NCI-H1105 (cell line): ENCODE measurements at places on chromosomes 16 and 17.

- DNase-seq: no peak
Measured at GRCh38 chr17:10270258-10270657, 71.9 kb upstream of the GAS7 start.

DNA sequence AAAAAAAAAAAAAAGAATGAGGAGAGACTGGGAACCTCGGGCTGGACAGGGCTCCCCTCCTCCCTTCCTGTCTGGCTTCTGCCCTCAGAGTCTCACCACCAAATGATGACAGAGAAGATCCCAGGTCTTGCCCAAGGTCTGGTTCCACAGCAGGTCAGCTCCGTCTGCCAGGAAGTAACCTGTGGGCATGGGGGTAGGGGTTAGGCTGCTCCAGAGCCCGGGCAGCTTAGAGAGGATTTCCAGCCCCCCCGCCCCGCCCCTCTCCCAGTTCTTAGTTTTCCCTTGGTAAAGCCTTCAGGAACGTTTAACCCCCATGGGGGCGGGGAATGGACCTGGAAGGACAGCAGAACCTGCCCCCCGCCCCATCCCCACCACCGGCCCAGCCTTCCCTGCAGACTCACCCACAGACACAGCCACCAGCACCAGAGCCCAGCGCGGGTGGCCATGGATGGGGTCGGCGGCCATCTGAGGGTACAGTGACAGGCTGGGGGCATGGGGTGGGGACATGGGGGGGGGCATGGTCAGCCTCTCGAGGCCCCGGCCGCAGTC lies 700 bp downstream of the TLCD2 start:
- no peak for DNase-seq

GRCh38 chr16:89434490-89434889 lies 55.9 kb downstream of the ANKRD11 start:
- DNase-seq: no peak

DNA sequence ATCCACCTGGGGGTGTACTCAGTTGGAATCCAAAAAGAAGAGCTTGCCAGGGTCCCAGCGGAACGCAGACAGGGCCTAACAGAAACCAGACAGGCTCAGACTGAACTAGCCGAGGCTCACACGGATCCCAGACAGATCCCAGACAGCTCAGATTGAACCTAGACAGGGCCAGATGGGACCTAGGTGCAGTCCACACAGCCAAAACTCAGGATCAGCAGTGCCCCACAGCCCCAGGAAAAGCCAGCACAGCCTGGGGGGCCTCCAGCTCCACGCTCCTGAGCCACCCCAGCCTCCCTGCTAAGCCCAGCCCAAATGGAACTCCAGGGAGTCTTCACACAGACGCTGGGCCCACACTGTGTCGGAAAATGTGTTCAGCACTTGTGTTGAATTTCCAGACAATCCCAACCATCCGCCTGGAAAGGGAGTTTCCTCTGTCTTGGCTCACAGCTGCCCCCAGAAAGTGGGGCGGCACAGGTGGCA lies 7.5 kb downstream of the STX1B start:
- DNase-seq: no peak

DNA sequence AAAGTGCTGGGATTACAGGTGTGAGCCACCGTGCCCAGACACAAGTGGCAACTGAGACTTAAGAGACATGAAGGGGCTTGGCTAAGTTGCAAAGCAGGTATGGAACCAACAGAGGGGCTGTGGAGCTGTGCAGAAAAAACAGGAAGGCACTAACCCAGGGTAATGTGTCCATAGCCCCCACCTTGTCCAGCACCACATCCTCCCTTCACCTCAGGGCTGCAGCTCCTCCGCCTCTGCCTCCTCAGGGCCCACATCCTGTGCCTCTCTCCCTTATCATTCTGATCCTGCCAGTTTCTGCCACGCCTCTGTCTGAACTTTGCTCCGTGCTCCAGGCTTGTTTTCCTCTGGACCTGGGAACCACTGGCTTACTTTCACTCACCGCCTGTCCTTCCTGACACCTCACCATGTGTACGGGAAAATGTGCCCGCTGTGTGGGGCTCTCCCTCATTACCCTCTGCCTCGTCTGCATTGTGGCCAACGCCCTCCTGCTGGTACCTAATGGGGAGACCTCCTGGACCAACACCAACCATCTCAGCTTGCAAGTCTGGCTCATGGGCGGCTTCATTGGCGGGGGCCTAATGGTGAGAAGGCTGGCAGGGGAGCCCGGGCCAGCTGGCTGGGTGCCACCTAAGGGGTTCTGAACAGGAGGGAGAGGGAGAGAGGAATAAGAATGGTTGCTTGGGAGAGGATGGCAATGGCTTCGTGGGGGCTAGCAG lies at the start of gene TM4SF5:
Gene TM4SF5 (plus strand): TSS at position 368 of the 716 bp plus-strand sequence. CDS start 37 bp downstream, at position 405.
- DNase-seq: peak; percentile 22

DNA sequence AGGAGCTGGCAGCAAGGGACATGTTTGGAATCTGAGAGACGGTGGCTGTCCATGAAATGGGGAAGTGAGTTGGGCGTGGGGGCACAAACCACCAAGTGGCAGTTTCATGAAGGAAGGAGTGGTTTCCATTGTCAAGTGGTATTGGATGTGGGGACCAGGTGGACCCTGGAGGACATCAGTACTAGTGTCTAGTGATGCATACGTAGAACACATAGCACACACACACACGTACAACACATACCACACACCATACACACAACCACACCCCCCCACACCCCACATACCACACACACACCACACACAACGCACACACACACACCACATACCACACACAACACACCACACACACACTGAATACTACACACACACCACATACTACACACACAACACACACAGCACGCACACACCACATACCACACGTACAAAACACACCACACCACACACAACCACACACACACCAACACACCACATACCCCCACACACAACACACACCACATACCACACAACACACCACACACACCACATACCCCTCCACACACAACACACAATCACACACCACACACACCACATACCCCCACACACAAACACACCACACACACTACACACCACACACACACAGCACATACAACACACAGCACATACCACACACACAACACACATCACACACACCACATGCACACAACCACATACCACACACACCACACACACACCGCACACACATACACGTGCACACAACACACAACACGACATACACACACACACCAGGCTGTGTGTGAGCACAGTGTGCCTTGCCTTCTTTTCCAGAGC lies 41.1 kb upstream of the GSE1 start:
- DNase-seq: no peak

GRCh38 chr16:58157951-58158540 lies 28.9 kb upstream of the CFAP20 start:
- DNase-seq: no peak

- DNase-seq: no peak
Measured at GRCh38 chr16:55284718-55285099, 39.3 kb upstream of the IRX6 start.

- no peak for DNase-seq
Measured at GRCh38 chr17:55421179-55421934, at the start of gene MMD. MMD (minus strand) TSS chr17:55421835; CDS start chr17:55421695, 140 bp downstream.

DNA sequence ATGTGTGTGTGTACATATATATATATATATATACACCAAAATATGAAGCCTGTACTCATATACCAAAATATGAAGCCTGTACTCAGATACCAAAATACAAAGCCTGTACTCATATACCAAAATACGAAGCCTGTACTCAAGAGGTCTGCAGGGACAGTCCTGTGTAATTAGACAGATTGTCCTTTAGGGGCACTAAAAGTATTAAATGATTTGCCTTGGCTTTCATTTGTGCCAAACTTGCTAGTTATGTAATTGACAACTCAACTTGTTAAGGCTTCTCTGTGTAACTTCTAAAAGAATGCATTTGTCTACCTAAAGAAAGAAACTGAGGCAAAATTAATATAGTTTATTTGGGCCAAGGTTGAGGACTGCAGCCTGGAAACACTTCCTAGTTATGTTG lies 30.8 kb upstream of the DHX40 start:
- no peak for DNase-seq

- DNase-seq: no peak
Measured at GRCh38 chr16:81669473-81670350, 109.4 kb upstream of the PLCG2 start.

DNA sequence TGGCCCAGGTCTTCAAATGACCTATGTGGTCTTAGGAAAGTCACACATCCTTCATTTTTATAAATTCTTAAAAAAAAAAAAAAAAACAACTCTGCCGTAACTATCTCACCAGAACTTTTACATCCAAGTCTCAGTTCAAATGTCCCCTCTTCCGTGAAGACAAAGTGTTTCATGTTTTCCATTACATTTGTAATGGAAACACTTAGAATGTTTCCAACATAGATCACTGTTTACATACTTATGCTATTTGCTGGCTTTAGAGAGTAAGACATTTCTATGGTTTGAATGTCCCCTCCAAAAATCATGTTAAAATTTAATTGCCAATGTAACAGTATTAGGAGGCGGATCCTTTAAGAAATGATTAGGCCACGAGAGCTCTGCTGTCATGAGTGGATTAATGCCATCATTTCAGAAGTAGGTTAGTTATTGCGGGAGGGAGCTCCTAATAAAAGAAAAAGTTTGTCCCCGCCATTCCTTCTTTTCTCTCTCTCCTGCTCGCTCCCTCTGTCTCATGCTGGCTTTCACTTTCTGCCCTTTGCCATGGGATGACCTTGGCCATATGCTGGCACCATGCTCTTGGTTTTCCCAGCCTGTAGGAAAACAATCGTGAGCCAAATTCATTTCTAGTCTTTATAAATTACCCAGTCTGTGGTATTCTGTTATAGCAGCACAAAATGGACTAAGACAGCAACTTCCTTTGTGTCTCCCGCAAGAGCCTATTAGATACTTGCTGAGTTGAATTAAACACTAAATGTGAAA lies 887.8 kb upstream of the SOX9 start:
- DNase-seq: no peak

DNA sequence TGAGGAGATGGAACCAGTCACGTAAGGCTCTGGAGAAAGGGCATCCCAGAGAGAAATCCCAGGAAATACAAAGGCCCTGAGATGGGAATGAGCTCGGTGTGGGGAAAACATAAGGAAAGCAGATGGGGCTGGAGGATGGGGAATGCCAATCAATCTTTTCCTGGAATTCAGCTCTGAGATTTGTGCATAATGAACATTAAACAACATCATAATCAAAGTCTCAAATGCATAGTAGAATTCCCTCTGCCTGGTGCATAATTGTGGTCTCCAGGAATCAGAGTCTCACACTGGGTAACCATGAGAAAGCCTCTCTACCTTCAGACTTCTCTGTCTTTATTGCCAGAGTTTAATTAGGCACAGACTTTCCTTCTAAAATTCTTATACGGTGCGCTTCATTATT lies 30.8 kb downstream of the OTOA start:
- DNase-seq: no peak

DNA sequence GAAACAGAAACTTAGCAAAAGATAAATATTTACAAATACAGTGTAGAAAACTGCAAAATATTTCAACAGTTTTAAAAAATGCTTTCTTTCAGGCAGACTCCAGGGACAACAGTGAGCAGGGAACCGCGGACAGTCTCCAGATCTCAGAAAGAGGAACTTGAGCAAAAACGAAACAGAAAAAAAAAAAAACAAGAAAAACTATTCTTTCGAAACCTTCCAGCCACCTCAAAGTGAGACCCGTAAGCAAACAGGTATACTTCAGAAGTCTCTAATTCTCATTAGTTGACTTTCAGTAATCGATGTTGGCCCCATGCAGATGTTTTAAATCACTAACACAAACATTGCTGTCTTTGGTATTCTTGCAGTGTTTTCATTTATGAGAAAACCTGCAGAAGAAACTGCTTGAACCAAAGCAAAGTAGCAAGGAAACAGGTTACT lies 15.7 kb upstream of the CCL1 start:
- no peak for DNase-seq

- no peak for DNase-seq
Measured at GRCh38 chr16:23357761-23358290, 55.7 kb downstream of the SCNN1B start.

GRCh38 chr17:74151551-74152315 lies 51.7 kb upstream of the RPL38 start:
- no peak for DNase-seq

DNA sequence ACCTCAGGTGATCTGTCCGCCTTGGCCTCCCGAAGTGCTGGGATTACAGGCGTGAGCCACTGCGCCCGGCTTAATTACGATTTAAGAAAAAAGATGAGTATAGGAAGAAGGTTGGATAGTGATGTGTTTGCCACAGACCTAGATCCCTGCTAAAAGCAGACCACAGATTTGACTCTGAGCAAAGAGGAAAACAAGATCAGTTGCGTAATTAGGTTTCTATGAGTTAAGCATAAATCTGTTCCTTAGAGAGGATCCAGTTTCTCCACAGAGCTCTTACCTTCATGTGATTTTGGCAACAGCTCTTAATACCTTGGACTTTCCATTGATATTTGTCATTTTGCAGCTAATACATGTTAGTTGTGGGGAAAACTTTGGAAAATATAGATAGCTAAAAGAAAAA lies 31.1 kb downstream of the CDH1 start:
- DNase-seq: no peak

DNA sequence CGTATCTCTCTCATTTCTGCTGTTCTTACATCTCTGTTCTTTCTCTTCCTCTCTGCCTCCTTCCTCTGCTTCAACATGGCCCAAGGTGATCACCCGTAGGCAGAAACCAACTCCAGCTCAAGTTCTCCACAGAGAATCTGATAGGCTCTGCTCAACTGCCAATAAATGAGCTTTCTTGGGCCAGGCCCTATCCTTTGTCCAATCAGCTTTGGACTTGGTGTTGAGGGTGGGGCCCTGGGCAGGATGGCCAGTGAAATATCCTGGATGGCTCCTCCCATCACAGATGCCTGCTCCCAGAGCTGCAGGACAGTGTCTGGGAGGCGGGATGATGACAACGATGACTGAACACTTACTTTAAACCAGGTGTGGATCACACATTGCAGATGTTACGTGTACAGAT lies 17.4 kb upstream of the BRD7 start:
- DNase-seq: no peak

GRCh38 chr17:73157521-73157890 lies 7.3 kb upstream of the SSTR2 start:
- DNase-seq: peak; percentile 61

DNA sequence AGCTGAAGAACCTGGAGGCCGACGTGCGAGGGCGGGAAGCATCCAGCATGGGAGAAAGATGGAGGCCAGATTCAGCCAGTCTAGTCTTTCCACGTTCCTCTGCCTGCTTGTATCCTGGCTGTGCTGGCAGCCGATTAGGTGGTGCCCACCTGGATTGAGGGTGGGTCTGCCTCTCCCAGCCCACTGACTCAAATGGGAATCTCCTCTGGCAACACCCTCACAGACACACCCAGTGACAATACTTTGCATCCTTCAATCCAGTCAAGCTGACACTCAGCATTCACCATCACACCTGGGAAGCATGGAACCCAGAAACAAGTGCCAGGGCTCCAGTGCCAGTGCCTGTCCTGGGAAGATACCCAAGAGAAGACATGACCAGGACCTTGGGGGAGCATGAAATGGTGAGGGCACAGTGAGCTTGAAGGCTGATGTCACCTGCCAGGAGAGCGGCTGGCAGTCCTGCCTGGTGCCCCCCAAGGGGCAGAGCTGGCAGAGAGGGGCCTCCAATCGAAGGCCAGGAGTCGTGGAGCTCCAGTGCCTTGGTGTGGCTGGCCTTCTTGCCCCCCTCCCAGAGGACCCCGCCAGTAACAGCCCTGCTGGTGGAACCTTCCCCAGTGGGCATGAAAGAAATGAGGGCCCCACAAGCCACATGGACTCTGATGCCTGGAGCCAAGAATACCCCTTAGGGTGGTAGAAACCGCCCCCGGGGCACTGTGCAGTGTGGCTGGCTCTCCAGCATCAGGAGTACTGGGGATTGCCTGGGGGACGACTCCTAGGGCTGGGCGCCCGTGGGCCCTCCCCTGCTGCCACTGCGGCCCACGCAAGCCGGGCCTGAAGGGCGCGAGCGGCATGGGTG lies 643 bp upstream of the NPB start:
- DNase-seq: no peak
